ENCODE measurements at places on chromosomes 11 and 22. TPM values are rescaled to one million over a fixed set of nuclear protein-coding genes. Genes with fewer than 3 reads are reported as not detected.

OR52N5 gene
- 6.8 TPM for total RNA-seq

CELF1 gene
- 162 TPM for total RNA-seq

LDHAL6A gene
- total RNA-seq, result not detected

ART1 gene
- total RNA-seq, result not detected

C11orf87 gene
- total RNA-seq, result 0.46 TPM

KLHDC7B gene
- total RNA-seq, result not detected

PDXP gene
- total RNA-seq, result 13.4 TPM

LINC01488 gene
- total RNA-seq, result not detected

OR2AG2 gene
- 0.26 TPM for total RNA-seq

LRRC55 gene
- 4.7 TPM for total RNA-seq

CELSR1 gene
- 7.7 TPM for total RNA-seq

GRCh38 chr11:101446726-101447125 is 137.1 kb downstream of the TRPC6 start:
- no peak for DNase-seq
- H3K27ac ChIP-seq, result no peak overlapping the region
- H3K36me3 ChIP-seq, result no peaks in the 10 kb centered on the region
- no peak overlapping the region for H3K4me3 ChIP-seq
- no peaks in the 10 kb centered on the region for H3K27me3 ChIP-seq

- H3K36me3 ChIP-seq, result no peaks in the 10 kb centered on the region
- peaks cover 3% of the 10 kb centered on the region for H3K27me3 ChIP-seq
- H3K27ac ChIP-seq, result no peak overlapping the region
- no peak for DNase-seq
- H3K4me1 ChIP-seq, result peaks cover 2% of the 10 kb centered on the region
These were observed 19.8 kb upstream of the SLC29A2 start for GRCh38 chr11:66391322-66391721.

- H3K4me3 ChIP-seq, result no peak overlapping the region
- no peaks in the 10 kb centered on the region for H3K27me3 ChIP-seq
- no peak overlapping the region for H3K27ac ChIP-seq
These were observed 31.0 kb downstream of the DDIAS start for GRCh38 chr11:82932564-82932963.

DNA sequence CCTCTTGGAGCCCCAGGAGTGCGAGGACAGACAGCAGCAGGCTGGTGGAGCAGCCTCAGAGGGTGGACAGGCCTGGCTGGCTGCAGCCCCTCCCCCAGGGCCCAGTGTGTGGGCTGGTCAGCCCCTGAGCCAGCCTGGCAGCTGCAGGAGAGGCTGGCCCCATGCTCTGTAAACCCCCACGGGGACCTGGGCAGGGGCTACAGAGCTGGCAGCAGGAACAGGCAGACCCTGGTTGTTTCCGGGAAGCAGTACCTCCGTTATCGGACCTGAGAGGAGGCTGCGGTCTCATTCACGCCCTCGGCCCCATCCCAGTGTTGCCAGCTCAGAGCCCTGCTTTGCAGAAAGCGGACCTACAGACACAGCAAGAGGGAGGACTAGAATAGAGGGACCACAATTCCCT is 38.5 kb upstream of the COMT start:
- H3K36me3 ChIP-seq, result peaks cover 10% of the 10 kb centered on the region
- no peak overlapping the region for H3K4me3 ChIP-seq
- H3K4me1 ChIP-seq, result no peaks in the 10 kb centered on the region
- no peak overlapping the region for H3K27ac ChIP-seq

DNA sequence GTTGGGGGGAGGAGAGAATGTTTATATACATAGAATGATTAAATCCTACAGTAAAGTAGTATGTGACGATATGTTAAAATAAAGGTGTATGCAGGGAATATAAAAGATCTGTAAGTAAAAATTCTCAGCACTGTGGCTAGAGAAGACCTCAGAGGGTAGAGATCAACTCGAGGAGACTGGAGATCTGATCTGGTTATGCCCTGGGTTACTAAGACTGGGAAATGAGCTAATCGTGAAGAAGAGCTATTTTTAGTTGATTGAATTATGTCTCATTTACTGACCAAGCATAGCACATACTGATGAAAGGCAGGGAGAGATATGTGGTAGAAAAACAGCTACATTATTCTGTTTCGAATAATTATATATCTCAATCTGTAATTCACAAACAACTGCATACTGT is 42.8 kb upstream of the ALKBH3 start:
- H3K27ac ChIP-seq, result no peak overlapping the region
- no peak for DNase-seq
- H3K36me3 ChIP-seq, result peaks cover 11% of the 10 kb centered on the region

GRCh38 chr11:37504060-37504611 is 906.1 kb upstream of the RAG2 start:
- no peak overlapping the region for H3K27ac ChIP-seq
- H3K27me3 ChIP-seq, result no peaks in the 10 kb centered on the region
- no peak for DNase-seq
- H3K4me1 ChIP-seq, result no peaks in the 10 kb centered on the region
- no peak overlapping the region for H3K4me3 ChIP-seq

GRCh38 chr11:71309181-71309580 is 56.8 kb upstream of the SHANK2 start:
- no peak overlapping the region for H3K27ac ChIP-seq
- peaks cover 3% of the 10 kb centered on the region for H3K27me3 ChIP-seq
- H3K36me3 ChIP-seq, result no peaks in the 10 kb centered on the region
- H3K4me3 ChIP-seq, result no peak overlapping the region
- H3K4me1 ChIP-seq, result no peaks in the 10 kb centered on the region

DNA sequence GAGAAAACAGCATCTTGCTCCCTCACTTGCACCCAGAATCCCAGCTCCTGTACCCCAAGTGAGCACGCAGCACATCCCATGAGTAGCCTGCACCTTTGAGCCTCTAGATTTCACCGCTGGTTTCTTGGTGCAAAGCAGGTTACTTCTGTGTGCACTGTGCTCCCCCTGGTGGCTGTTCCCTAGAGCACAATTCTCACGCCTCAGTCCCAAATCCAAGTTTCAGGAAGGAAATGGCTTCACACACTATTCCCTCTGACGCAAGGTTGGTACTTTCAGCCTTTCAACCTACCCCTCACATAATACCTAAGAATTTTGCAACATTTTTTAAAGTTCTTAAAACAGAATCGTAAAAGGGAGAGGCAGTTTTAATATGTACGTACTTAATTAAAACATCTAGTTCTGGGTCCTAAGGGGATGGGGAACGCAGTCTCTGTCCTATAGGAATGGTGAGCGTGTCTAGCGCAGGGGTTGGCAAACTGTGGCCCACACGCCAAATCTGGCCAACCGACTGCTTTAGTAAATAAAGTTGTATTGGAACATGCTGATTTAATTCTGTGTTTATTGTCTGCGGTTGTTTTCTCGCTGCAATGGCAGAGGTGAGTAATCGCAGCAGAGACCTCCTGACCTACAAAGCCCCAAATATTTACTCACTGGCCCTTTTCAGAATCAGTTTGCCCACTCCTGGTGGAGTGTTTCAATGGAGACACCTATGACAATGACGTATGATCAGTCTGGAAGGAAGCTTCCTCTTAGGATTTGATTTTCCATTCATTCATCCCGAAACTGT is 27.5 kb downstream of the DHCR7 start:
- H3K4me3 ChIP-seq, result no peak overlapping the region
- peaks cover 3% of the 10 kb centered on the region for H3K27me3 ChIP-seq
- peak; percentile 67 for DNase-seq
- no peak overlapping the region for H3K27ac ChIP-seq
- peaks cover 2% of the 10 kb centered on the region for H3K4me1 ChIP-seq
- H3K36me3 ChIP-seq, result no peaks in the 10 kb centered on the region

- H3K4me1 ChIP-seq, result peaks cover 92% of the 10 kb centered on the region
- H3K36me3 ChIP-seq, result peaks cover 7% of the 10 kb centered on the region
- H3K4me3 ChIP-seq, result no peak overlapping the region
These were observed 39.6 kb downstream of the BCR start for GRCh38 chr22:23219822-23220484.

DNA sequence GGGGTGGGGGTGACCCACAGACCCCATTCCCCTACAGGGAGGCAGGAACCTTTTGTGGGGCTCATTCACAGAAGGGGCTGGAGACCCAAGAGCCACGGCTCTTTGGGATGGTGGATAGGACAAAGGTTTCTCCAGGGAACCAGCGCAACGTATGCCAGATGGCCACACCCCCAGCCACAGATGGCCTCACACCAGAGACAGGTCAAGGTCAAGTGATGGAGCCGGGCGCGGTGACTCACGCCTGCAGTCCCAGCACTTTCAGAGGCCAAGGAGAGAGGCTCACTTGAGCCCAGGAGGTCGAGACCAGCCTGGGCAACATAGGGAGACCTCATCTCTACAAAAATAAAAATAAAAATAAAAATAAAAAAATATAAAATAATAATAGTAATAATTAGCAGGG is 17.1 kb upstream of the BRSK2 start:
- H3K36me3 ChIP-seq, result peaks cover 4% of the 10 kb centered on the region
- H3K27ac ChIP-seq, result no peak overlapping the region
- DNase-seq, result no peak
- peaks cover 3% of the 10 kb centered on the region for H3K27me3 ChIP-seq

DNA sequence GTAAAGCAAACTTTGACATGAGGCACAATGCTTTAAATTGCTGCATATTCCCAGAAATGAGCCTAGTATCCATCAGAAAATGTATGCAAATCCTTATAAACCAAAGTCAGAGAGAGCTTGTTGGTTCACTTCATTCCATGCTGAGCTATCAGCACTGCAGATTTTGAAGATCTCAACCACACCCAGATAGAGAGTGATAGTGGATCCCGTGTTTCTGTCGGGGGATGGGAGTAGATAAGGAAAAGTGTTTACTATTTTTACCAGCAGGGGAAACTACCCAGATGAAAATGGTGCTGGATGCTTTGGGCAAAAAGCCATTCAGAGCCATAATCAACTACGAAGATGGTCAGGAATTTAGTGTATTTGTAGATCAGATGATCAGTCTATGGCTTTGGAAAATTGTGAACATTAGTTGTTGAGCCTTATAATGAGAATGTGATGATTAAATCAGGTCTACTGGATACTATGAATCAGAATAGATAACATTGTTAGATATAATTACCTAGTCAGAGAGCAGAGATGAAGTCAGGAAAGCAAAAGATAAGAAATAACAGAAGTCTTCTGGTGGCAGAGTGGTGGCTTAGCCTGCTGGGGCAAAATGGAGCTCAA is 10.8 kb downstream of the OR51B6 start:
- no peak for DNase-seq
- no peaks in the 10 kb centered on the region for H3K27me3 ChIP-seq
- no peak overlapping the region for H3K4me3 ChIP-seq
- H3K27ac ChIP-seq, result no peak overlapping the region
- H3K36me3 ChIP-seq, result no peaks in the 10 kb centered on the region

DNA sequence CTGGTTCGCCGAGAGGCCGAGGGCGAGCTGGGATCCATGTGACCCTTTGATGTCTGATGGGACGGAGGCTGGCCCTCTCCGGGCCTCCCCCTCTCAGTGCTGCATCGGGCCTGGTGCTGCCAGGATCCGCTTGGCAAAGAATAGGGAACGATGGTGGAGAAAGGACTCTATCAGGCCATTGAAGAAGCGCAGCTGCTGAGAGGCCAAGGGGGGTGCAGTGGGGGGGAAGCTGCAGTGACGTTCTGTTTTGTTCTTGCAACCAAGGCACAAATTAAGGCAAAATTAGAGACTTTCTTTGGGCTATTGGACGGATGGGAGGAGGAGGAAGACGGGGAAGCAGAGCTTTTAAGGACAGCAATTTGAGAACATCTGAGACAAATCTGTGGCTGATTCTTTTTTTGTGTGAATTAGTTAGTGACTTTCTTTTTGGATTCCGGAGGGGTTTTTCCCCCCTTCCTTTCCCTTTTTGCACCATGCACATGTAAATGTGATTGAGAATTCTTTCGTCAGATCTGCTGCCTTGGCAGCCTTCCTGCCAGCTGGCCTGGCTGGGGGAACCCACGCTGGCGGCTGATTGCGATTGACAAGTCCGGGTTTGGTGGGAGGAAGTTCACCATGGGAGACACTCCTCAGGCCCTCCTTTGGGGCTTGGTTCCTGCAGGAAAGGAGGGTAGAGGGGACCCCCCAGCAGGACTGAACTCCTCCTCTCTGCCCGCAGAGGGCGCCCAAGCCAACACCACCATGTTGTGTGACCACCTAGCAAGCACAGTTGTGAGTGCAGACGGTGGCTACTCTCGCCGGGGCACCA is 214.6 kb downstream of the NTM start:
- H3K27ac ChIP-seq, result no peak overlapping the region
- no peak overlapping the region for H3K4me3 ChIP-seq
- peaks cover 2% of the 10 kb centered on the region for H3K27me3 ChIP-seq
- H3K4me1 ChIP-seq, result peaks cover 2% of the 10 kb centered on the region

DNA sequence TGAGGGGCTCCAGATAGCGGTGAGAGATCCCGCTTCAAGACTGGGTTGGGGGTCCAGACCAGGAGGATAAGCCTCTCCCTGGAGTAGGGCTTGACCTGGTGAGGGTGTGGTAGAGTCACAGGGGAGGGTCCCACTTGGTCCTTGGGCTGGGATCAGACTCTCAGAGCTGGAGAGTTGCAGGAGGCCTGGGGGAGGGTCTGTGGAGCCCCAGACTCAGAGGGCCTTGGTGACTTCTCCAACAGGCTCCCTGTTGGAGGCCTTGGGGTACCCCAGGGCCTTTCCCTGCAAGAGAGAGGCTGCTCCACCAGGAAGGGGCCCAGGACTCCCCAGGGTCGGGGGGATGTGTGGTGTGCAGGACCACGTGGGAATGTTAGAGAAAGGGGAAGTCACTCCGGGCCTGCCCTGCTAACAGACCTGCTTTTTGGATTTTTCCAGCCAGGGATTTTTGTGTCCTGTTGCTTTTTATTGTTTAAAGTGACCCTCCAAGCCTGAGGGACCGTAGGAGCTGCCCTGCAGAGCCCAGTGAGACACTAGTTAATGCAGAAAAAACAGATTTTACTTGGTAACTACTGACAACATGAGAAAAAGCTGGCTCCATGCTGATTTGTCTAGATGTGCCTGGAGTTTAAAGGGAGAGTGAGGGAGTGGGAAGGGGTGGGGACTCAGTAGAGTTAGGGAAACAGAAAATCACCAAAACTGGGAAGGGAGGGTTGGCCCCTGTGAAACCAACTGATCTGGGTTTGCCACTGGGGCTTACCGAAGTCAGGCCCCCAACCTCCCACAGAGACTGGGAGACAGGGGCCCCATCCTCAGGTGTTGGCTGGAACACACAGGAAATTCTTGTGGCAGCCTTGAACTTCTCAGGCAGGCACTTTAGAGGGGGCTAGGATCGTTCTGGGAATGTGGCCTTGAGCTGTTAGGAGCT is 801 bp upstream of the TXNRD2 start:
- H3K4me1 ChIP-seq, result peaks cover 32% of the 10 kb centered on the region
- peaks cover 7% of the 10 kb centered on the region for H3K27me3 ChIP-seq
- H3K36me3 ChIP-seq, result peaks cover 13% of the 10 kb centered on the region
- H3K27ac ChIP-seq, result peak overlapping the region; percentile 86
- DNase-seq, result no peak

- no peak overlapping the region for H3K4me3 ChIP-seq
- DNase-seq, result no peak
- H3K27ac ChIP-seq, result no peak overlapping the region
- H3K27me3 ChIP-seq, result peaks cover 1% of the 10 kb centered on the region
- peaks cover 18% of the 10 kb centered on the region for H3K36me3 ChIP-seq
These were observed 9.0 kb downstream of the POLR3H start for GRCh38 chr22:41535244-41535643.
